ENCODE measurements at places on chromosomes 5 and 9.

DNA sequence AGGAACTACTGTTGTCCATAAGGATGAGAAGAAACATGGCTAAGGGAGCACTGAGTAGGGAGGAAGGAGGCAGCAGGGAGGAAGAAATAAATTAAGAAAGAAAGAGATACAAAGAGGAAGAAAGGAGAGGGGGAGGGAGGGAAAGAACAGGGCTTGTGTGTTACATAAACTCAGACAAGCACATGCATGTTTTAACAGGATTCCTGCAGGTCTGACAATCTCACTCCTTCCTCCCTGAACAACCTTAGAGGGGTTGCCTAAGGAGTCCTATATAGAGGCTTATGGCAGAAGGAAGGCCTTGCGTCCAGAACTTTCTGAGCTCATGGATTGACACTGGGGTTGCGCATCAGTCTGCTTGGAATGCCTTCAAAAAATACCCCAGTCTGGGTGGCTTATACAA, 4.2 kb upstream of the KCNIP1 start:
- no peak for DNase-seq

DNA sequence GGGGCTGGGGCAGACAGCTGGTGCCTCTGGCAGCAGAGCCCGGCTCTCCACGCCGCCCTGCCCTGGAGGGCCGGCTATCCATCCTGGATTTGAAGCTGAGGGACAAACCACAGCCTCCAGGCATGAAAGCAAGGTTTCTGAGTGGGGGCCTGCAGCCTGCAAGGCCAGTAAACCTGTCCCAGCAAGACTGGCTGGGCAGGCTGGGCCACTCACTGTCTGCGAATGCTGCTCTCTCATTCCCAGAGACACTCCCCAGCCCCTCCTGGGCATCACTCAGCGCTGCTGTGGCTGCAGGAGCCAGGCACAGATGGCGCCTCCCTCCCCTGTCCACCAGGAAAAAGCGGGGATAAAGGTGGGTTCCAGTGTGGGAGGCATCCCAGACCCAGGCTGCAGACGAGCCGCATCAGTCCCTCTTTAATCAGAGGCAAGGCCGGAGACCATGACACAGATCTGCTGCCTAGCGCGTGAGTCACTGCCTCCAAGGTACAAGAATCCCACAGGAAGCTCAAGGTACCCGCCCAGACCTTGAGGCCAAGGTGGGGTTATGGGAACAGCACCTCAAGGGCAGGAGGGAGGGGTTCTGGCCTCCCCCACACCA, 118.0 kb downstream of the VAV2 start:
- peak; percentile 94 for DNase-seq

DNA sequence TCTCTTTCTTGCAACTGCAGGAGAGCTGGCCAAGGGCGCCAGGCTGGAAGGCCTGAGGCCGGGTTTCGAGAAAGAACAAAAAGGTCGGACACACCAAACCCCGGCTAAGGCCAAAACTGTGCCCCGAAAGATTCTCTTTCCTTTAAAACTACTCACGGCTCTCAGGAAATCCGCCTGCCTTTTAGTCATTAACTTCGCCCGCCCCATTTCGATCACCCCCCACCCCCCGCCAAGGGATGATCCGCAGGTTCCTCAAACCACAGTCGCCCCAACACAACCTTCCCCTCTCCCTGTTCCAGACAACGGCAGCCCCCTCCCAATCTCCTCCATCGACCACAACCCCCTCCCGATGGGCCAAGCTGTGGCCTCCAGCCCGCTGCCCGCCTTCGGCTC, 536 bp downstream of the FEM1C start:
- DNase-seq = peak; percentile 47

GRCh38 chr5:181043285-181044092, 3.4 kb downstream of the BTNL9 start:
- DNase-seq = no peak

GRCh38 chr5:120818128-120818527, 354.0 kb downstream of the PRR16 start:
- peak; percentile 4 for DNase-seq

GRCh38 chr9:132854832-132855231, 23.3 kb downstream of the AK8 start:
- no peak for DNase-seq

DNA sequence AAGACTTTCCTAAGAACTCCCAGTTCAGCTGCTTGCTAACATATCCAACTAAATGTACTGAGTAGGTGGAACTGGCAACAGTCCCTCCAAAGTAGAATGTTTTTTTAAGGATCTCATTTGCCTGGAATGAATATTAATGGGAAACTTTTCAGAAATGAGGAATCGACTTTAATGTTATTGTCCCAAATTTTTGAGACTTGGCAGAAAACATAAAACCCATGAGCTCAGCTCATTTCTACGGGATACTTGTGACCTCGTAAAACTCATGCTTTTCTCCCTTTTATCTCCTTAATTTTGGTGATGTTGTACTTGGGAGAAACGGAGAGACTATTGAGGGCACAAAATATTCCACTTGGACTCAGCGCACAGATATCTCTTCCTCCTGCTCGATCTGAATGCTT, 296.8 kb downstream of the EBF1 start:
- DNase-seq = no peak

- DNase-seq = peak; percentile 39
Observed at GRCh38 chr5:15254607-15255006, 245.4 kb upstream of the FBXL7 start.

- no peak for DNase-seq
Observed at GRCh38 chr5:35904443-35905132, 33.8 kb downstream of the CAPSL start.

DNA sequence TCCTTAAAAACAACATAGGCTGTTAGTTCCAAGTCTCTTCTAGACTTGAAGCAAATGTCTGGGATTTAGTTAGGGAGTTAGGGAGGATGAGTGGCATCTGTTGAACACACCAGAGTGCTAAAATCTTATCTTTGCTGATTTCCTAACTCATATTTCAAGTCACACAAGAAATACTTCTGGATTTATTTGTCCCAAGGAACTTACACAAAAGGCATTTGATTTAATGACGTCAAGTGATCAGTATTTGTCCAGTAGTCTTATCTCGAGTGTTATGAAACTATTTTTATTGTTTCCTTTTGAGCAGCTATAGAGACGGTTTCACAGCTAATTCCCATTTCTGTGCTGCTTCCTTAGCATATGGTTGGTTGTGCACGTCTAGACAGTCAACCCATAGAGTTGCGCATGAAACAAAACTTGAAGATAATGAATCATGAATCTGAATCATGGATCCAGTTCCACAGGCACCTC, 140.5 kb upstream of the TUT7 start:
- DNase-seq = peak; percentile 36

DNA sequence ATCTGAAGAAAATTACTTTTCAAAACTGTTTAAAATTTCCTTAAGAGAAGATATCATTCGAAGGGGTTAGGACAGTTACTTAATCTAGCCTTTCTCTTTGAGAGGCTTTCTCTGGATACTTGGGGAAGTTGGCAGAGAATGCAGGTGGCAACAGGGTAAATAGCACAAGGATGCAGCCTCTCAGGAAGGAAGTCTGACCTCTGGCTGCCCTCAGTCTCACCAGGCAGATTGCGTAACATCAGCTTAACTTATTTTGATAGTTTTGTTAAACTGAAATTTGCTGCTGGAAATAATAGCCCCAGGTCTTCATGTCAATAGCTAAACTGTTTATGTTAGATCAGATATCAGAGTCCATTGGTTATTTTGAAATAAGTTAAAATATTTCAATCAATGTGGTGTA, 20.4 kb downstream of the CCDC192 start:
- DNase-seq = peak; percentile 40

DNA sequence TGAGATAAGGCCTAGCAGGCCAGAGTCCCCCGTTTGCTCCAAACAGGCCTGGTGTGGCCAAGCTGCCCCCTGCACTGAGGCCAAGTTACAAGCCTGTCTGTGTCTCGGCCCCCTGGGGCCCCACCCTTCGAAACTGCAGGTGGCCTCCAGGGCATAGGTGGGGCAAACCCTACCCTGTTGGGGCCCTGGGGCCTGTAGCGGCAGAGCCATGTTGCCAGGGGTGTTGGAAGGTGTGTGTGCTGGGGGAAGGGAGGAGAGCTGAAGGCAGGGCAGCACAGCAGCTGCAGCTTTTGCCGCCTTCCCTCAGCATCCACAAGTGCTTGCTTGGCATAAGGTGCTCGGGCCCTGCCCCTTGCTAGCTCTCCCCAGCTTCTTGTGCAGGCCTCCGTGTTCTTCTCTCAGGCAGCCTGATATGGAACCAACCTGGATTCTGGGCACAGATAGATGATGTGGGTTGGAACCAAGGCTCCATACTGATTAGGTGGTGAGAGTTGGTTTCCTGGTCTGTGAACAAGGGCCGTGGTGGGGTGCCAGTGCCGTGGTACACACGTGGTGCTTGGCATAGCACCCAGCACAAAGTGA, 12.7 kb downstream of the IRF1 start:
- DNase-seq = no peak

GRCh38 chr9:135400496-135400895, 79.1 kb upstream of the PPP1R26 start:
- no peak for DNase-seq

DNA sequence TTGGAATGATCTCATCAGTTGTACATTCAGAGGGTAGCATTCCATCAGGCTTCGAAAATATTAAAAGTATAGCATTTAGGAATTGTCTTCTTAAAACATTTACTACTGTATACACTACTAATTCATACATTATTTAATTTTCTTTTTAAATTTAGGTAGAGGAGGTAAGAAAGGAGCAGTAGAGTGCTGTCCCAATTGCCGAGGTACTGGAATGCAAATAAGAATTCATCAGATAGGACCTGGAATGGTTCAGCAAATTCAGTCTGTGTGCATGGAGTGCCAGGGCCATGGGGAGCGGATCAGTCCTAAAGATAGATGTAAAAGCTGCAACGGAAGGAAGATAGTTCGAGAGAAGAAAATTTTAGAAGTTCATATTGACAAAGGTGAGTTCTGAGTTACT, 5.2 kb downstream of the DNAJA1 start:
- no peak for DNase-seq

GRCh38 chr9:112194969-112195431, 19.9 kb upstream of the SUSD1 start:
- no peak for DNase-seq

DNA sequence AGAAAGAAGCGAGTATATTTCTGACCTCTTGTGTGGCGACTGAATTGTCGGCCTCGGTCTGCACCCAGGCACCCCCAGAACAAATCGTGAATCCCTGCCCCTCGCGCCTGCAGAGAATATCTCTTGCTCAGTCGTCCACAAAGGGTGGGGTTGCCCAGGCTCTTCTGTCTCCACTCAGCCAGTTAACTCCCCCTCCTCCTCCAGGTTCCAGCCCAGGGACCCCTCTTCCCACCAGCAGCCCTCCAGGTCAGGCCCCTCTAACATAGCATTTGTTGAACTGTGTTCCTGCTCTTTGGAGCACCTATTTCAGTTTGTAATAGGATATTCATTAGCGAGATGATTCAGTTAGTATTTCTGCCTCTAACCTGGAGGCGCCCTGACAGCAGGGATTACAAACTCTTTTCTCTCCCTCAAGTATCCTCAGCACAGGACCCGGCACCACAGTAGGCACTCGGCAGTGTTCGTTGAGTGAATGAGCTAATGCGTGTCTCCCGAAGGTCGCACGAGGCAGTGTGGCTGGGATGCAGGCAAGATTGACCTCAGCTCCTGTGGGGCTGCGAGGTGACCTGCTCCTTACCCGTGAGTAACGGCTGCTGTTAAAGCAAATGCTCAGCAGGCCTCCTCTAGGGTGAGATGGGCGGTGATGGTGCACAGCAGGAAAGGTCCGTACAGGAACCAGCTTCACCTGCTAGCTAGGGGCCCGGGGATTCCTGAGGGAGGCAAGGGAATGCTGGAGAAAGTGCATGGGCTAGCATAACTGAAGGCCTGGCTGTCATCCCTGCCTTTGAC, 25.8 kb downstream of the ZBTB34 start:
- no peak for DNase-seq

GRCh38 chr5:131671994-131672655, 37.1 kb upstream of the RAPGEF6 start:
- no peak for DNase-seq

- DNase-seq = no peak
Observed at GRCh38 chr5:84599964-84600363, 215.3 kb upstream of the EDIL3 start.

DNA sequence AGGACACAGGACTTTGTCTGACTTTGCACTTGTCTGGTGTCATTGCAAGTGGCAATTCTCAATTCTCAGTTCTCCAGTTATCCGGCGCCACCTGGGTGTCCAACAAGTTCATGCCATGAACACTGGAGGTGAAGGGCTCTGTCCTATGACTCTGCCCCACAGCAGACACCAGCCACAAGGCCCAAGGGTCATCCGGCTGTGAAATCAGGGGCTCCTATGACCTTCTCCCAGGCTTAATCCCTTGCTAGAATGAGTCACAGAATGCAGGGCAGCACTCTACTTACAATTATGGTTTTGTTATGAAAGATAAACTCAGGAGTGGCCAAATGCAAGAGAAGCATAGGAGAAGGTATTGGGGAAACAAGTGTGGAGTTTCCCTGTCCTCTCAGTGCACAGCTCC, 392.0 kb downstream of the GADD45G start:
- no peak for DNase-seq

DNA sequence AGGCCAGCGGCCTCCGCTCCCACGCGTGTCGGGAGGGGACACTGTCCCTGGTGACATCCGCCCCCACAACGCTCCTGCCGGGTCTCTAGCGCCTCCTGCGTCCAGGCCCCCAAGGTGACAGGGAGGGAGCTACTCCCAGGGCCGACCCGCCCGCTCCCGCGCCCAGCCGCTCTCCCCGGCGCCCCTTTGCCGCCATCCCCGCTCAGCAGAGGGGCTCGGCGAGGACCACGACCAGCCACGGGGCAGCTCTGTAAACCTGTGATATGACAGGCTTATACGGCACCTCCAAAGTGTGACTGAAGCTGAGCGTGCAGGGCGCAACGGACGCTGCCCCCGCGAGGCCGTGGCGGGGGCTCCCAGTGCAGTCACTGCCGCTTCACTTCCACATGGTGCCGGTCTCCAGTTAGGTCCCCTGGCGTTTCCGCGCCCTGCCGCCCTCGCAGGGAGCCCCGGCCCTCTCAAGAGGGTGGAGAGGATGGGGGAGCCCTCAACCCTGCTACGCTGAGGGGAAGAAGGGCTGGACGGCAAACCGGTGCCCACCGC, 978 bp upstream of the ADCY2 start:
- no peak for DNase-seq

DNA sequence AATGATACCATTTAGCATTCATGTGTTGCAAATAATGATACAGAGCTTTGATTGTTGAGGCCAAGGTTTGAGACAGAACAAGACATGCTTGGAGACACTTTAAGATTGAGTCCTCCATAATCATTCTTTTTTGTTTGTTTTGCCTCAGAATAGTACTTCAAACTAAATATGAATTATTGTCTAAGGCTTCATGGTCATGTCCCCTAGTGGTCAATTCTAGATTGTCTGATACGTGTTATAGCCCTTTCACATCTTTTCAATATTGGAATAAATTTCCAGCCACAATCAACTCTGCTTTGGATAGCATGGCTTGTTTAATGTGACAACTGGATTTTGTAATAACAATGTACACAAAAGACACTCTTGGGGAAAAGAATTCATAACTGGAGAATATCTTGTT, 64.2 kb downstream of the PRLR start:
- DNase-seq = no peak

DNA sequence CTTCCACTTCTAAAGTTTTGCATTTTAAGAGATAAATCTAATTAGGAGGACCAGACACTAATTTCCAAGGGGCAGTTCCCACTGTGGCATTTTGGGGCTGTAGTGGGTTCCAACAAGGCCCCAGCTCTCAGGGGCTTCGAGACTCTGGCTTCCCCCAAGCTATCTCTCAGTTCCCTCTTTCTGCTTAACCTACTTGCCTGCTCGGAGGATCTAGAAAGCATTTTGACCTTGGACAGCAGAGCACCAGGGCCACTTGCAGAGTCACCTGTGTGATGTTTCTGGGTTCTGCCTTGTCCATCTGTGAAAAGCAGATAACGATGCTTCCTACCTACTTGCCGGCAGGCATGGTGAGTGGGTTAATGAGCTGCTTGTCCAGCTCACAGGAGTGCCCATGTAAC, 175.4 kb downstream of the MED10 start:
- DNase-seq = no peak
